ENCODE measurements at places on chromosomes 13 and 19. TPM values are rescaled to one million over a fixed set of nuclear protein-coding genes. Genes with fewer than 3 reads are reported as not detected.

The CDADC1 gene
- 6.6 TPM for total RNA-seq

The COL5A3 gene
- 3.2 TPM for total RNA-seq

The RGCC gene
- 0.20 TPM for total RNA-seq

The FBN3 gene
- total RNA-seq: not detected

The CEACAM7 gene
- not detected for total RNA-seq

The KLHL1 gene
- not detected for total RNA-seq

The CYP2A6 gene
- not detected for total RNA-seq

The GJB6 gene
- not detected for total RNA-seq

The MUC16 gene
- not detected for total RNA-seq

DNA sequence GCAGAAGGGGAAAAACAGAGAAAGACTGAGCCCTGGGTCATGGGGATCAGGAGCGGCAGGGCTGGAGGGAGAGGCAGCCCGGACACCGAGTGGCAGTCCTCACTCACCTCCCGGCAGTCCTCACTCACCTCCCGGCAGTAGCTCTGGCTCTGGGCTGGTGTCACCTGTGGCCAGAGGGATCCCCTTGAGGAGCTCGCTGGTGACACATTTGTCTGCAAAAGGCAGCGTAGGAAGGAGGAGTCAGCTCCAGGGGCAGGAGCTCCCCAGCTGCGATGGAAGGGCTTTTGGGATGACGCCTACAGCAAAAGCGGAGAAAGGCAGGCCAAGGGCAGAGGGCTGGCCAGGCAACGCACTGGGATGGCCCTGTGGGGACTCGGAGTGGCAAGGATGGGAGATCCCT is 739 bp downstream of the EIF3G start:
- DNase-seq: no peak

DNA sequence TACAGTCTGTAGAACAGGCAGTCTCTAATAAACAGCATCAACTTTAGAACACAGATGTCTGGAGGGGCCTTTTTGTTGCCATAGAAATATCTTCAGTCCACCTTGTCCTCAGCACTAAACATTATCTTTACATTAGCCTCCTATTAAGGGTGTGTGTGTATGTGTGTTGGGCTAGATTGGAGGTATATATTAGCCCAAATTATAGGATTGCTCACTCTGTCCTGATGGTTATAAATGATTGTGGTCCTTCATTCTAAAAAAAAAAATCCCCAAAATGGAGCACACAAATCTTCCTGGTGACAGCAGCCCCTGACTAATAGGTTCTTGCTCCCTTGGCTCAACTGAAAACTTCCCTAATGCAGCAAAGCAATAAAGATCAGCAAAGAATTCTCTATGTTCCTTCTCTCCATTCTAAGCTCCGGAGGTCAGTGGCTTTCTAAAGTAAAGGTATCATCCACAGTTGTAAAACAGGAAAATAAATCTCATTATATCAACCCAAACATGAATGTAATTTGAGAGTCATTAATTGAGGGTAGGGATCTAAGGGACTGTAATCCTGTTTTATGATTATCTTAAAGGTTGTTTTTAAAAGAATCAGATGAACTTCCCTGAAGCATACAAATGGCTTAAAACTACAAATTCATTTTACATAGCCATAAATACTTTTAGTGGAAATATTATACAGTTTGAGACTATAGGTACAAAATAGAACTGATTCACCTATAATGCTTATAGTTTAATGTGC is 232.7 kb downstream of the KLF12 start:
- DNase-seq: no peak

- no peak for DNase-seq
These were observed 27.3 kb downstream of the PTPRS start for GRCh38 chr19:5313307-5313706.

DNA sequence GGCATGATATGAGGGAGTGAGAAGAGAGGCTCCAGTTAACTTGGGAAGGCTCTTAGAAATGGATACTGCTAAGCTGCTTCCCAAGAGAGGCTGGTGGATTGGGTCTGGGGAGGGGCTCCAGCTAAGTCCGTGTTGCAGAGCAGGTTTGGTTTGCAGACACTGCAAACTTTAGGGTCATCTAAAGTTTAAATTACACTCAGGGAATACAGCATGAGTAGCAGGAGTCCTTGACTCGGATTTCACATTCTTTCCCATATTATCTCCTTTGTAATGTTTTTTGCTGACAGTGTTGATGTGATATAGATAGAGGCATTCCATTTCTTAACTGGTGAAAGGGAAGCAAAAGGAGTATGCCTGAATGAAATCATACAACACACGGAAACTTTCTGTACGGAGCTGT is 31.9 kb downstream of the SGCG start:
- DNase-seq: no peak

- peak; percentile 90 for DNase-seq
These were observed 8.8 kb downstream of the FXYD3 start for GRCh38 chr19:35124098-35125060.

DNA sequence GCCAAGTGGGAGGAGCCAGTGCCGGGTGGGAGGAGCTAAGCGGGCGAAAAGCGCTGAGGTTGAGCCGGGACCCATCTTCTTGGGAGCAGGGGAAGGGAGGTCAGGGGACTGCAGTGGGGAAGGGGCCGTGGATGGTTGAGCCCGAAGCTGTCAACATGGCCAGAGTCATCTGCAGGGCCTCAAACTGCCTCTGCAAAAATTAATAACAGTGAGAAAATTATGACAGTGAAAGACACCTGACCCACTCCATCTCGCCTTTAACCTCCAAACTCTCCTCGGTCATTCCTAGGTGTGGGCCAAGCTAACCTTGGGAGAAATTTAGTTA is 30.1 kb downstream of the ZNF557 start:
- no peak for DNase-seq

DNA sequence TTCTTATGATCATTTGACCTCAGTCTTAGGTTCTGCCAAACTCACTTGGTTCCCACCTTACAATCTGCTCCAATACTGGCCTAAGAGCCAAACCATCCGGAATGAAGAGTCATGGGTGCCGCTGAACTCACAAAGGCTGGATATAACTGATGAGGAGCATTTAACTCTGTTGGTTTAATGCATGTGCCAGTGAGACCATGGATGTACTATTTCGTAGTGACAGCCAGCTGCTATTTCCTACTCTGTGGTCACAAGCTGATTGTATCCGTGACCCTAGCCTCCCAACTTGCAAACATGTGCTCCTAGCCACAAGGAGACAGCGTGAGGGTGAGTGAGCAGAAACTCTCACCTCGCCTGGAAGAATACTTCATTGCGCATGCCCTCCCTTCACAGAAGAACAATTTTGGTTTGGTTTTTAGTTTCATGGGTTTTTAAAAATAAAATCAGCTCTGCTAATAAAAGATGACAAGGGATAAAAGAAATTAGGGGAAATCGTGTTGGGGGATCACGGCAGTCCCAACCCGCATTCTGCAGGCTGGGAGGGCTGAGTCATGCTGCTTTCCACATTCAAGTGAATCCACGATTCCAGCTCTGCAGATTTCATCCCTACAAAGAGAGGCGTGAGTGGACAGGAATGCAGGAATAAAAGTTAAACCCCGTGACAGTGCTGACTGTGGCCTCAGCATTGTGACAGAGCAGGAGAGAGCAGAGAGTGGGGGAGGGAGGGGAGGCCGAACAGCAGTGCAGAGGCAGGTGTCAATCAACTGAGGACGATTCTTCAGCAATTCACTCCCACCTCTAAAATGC is 66.8 kb upstream of the RAP2A start:
- DNase-seq: peak; percentile 86

GRCh38 chr13:37492741-37493514 is 105.6 kb downstream of the POSTN start:
- DNase-seq: peak; percentile 84

- no peak for DNase-seq
These were observed 627.8 kb upstream of the SLC10A2 start for GRCh38 chr13:103694033-103694432.

- DNase-seq: no peak
These were observed 50.0 kb upstream of the ALOX5AP start for GRCh38 chr13:30685320-30685859.

DNA sequence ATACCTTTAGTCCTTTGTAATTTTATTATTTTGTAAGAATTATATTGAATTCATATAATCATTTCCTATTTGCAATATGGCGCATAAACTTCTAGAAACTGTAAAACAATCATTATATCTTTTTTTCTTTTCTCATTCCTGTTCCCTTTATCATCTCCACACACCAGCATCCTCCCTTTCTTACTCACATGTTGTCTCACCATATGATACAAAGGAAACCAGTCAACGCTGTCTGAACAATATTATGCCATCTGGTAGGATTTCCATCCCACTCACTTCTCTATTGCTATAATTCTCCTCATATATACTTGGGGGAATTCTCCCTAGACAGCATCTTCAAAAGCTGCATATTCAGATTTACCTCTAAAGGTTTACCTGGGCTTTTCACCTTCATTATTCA is 389.8 kb downstream of the NDFIP2 start:
- no peak for DNase-seq

DNA sequence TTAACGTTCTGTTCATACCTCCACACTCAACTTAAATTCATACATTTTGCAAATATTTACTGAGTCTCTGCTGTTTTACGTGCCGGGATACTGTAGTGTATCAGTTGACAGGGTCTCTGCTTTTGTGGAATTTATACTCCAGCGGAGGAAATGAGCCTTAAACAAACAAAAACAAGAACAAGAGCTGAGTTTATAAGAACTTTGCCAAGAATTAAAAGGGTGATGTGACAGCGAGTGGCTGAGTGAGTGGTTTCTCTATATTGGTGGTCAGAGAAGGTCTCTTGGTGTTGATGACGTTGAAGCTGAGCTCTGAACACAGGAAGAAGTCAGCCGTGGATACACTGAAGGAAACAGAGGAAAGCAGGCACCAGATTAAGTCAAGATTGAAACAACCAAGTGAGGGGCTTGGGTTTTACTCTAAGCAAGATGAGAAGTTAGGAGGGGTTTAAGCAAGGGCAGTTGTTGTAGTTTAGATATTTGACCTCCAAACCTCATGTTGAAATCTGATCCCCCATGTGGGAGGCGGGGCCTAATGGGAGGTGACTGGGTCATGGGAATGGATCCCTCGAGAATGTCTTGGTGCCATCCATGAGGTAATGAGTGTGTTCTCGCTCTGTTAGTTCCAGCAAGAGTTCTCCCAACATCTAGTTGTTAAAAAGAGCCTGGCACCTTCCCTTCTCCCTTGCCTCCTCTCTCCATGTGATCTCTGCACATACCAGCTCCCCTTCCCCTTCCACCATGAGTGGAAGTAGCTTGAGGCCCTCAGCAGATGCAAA is 248.3 kb downstream of the DCLK1 start:
- DNase-seq: no peak

GRCh38 chr13:27975564-27976361 is 6.6 kb upstream of the CDX2 start:
- DNase-seq: no peak

- no peak for DNase-seq
These were observed 38.7 kb upstream of the ZNF766 start for GRCh38 chr19:52230685-52231084.

DNA sequence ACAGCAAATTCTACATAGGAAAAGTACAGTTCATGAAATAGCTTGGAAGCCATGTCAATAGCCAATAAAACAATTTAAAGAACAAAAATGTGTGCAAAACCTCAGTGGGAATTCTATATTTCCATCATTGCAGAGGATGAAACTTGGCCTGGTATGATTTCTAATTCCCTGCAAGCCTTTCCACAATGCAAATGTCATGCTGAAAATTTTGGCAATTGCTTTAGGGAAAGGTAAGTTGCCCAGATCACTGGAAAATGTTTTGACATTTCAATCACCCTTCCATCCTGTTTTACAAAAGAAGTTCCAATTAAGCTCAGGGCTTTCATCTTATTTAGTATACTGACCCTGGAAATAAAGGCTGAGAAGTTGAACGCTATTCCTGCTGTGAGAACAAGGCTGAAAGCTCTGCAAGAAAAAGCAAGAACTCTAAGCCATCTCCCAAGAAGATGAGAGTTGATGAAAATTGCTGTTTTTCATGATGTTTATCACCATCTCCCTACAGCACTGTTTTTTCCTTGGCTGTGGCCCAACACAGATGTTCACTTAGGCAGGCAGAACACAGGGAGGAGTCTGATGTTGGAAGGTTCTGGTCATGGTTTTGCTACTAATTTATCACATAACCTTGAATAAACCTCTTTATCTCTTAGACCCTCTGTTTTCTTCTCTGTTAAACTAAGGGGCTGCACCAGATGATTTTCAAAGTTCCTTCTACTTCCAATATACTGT is 263.7 kb downstream of the KCTD12 start:
- DNase-seq: no peak

DNA sequence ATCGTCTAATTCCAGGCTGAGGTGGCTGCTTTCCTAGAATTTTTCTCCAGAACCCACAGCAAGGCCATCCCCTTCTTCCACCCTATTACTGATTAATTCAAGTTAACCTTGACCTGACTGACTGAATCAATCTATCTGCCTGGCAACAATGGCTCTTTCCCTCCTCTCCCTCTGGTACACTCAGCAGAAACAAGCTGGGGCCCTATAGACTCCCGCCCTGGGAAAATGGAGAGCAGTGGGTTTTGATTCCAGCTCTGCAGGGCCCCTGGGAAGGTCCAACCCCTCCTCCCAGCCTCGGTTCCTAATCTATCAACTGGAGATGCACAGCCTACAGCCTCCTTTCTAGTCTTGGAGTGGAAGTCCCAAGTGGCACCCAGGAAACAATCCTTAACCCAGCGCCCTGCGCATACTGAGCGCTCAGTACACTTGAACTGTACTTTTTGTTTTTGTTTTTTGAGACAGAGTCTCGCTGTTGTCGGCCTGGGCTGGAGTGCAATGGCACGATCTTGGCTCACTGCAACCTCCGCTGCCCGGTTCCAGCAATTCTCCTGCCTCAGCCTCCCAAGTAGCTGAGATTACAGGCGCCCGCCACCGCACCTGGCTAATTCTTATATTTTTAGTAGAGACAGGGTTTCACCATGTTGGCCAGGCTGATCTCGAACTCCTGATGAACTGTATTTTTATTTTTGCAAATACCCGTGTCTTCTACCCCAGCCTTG is 5.2 kb upstream of the C3 start:
- no peak for DNase-seq

DNA sequence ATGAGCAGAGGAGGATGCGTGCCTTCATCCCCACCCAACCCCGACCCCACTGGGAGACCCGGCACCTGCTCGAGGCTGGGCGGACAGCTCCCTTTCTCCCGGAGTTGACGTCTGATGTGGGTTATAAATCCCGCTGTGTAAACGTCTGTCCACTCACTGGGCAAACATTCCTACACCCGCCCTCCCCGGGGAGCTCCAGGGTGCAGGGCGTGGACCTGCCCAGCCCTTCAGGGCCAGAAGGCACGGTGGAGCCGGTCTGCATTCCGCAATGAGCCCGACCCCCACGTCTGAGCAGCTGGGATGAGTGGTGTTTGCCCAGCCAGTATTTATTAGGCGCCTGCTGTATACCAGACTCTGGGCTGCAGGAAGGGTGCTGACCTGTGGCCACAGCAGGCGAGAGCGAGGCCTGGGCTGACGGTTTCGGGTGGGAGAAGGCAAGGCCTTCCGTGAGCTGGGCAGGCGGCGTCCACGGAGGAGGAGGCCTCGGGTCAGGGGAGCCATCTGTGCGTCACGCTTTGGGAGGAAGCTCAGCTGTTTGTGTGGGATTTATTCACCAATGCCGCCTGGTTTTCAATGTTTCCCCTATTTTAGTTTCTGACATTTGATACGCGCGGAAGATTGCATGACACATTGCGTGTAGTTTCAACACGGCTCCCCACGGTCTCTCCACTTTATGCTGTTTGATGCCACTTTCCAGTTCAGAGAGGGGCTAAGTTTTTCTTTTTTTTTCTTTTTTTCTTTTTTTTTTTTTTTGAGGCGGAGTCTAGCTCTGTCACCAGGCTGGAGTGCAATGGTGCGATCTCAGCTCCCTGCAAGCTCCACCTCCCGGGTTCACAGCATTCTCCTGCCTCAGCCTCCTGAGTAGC is 2.0 kb downstream of the MISP start:
- DNase-seq: peak; percentile 80
